ENCODE measurements at places on chromosomes 12 and 14. TPM values are rescaled to one million over a fixed set of nuclear protein-coding genes. Genes with fewer than 3 reads are reported as not detected.

The NDRG2 gene
- total RNA-seq, result 4.6 TPM

The CLEC2B gene
- 46.4 TPM for total RNA-seq

The AQP6 gene
- total RNA-seq, result not detected

The FITM1 gene
- total RNA-seq, result 1.1 TPM

The PTGES3 gene
- 190 TPM for total RNA-seq

The HHIPL1 gene
- 0.05 TPM for total RNA-seq

The GALNT16 gene
- 0.02 TPM for total RNA-seq

The RPGRIP1 gene
- not detected for total RNA-seq

The TSPAN9 gene
- total RNA-seq, result not detected

The DAD1 gene
- total RNA-seq, result 177 TPM

The LBHD2 gene
- total RNA-seq, result not detected

The GPD1 gene
- 0.95 TPM for total RNA-seq

The IL22 gene
- 4.1 TPM for total RNA-seq

The TAS2R8 gene
- not detected for total RNA-seq

The GPX2 gene
- not detected for total RNA-seq

The SERPINA9 gene
- not detected for total RNA-seq

The PTPN11 gene
- 105 TPM for total RNA-seq

The GLI1 gene
- 0.51 TPM for total RNA-seq

The LRRIQ1 gene
- not detected for total RNA-seq

The GLIPR1L2 gene
- total RNA-seq, result not detected

The ANKS1B gene
- 0.46 TPM for total RNA-seq

The ALDH1L2 gene
- total RNA-seq, result 1.2 TPM

The DUSP6 gene
- total RNA-seq, result 125 TPM

The LRRC23 gene
- 6.9 TPM for total RNA-seq

The WSCD2 gene
- not detected for total RNA-seq

The STXBP6 gene
- not detected for total RNA-seq

The ABHD12B gene
- total RNA-seq, result not detected

The UNG gene
- 48.0 TPM for total RNA-seq

The ZNF891 gene
- total RNA-seq, result 2.1 TPM

The RFLNA gene
- not detected for total RNA-seq

The OR6C2 gene
- total RNA-seq, result not detected

The CLEC2D gene
- 407 TPM for total RNA-seq

The ASIC1 gene
- total RNA-seq, result 4.6 TPM

Measured in T-helper 1 cell treated with Interleukin-12 subunit alpha and Interleukin-12 subunit beta and Interleukin-4 antibody, amounts not matched to agents 30 ng/mL and 1 ng/mL, for 36 hours (primary cell).